Neural crest cell (in vitro differentiated cells): ENCODE measurements at places on chromosomes 1 and 21.
A peak's percentile ranks its signal among the peaks of the same experiment; 100 is the strongest.

- DNase-seq = no peak
Observed at GRCh38 chr21:34129901-34130715, 56.7 kb downstream of the MRPS6 start.

DNA sequence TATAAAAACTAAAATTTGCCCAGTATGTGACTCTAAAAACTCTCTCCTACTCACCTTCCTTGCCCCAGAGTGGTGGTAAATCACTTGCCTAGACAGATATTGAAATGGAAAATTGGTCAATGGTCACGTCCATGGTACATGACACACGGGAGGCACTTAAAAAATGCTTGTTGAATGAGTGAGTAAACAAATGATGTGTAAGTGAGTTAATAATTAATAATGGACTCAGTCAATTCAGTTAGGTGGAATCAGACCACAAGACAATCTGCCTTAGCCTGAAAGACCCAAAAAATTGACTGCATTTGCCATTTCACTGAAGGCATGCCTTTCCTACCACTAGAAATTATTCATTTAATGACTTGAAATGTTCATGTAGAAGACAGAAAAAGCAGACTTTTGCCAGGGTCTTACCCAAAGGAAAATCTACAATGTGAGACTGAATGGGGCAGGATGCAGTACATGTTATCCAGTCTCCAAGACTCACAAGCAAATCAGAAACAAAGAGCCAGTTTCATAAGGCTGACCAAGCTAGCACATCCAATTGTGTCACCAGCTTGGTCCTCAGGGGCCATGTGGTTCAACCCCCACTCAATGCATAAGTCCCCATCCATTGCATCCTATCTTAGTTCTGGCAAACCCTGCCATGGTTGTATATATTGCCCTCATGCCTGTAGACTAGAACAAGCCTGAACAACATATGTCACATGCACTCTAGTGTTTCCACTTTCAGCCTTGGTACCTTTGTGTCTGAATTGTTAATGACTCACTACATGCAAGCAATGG, 73.6 kb downstream of the TBX15 start:
- DNase-seq = no peak

GRCh38 chr1:23644555-23644866, 47.1 kb upstream of the RPL11 start:
- DNase-seq = no peak

- DNase-seq = no peak
Observed at GRCh38 chr1:209837671-209838070, 9.9 kb downstream of the UTP25 start.

DNA sequence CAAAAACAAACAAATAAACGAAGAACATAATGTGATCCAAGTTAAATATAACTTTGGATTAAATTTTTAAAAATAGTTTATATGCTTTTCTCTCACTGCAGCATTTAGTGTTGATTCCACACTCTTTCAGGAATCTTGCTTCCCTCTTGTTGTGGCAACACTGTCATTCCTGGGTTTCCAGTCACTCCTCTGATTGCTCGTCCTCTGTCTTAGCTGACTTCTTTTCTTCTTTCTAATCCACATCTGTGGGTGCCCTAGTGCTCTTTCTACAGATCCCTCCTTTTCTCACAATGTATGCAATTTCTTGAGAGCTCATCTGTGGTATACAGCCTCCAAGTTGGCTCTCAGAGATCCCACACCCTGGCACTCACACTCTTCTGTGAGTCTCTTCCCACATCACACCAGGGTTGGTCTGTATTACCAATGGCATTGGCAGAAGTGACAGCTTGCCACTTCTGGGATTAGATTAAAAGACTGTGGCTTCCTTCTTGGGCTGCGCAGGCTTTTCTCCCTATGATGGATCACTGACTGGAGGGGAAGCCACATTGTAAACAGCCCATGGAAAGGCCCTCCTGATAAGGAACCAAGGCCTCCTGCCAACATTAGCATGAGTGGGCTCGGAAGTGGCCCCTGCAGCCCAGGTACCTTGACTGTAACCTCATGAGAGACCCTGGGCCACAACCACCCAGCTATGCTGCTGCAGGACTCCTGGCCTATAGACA, 11.5 kb upstream of the MYOC start:
- DNase-seq = no peak

DNA sequence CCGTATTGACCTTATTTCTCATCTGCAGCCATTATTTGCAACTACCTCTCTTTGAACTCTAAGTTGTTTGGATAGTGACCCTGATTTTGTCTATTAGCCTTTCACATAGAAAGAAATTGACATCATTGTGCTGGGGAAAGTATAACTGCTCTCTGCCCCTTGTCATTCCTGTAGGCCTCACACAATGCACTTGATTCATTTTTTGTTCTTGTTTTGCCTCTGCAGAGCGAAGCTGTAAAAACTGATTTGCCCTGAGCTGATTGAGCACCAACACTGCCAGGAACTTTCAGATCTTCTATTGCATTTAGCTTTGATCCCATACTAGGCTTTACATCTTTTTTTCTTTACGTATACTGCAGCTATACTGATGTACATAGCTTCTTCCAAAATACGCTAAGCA, 167.2 kb upstream of the PTBP2 start:
- DNase-seq = no peak

DNA sequence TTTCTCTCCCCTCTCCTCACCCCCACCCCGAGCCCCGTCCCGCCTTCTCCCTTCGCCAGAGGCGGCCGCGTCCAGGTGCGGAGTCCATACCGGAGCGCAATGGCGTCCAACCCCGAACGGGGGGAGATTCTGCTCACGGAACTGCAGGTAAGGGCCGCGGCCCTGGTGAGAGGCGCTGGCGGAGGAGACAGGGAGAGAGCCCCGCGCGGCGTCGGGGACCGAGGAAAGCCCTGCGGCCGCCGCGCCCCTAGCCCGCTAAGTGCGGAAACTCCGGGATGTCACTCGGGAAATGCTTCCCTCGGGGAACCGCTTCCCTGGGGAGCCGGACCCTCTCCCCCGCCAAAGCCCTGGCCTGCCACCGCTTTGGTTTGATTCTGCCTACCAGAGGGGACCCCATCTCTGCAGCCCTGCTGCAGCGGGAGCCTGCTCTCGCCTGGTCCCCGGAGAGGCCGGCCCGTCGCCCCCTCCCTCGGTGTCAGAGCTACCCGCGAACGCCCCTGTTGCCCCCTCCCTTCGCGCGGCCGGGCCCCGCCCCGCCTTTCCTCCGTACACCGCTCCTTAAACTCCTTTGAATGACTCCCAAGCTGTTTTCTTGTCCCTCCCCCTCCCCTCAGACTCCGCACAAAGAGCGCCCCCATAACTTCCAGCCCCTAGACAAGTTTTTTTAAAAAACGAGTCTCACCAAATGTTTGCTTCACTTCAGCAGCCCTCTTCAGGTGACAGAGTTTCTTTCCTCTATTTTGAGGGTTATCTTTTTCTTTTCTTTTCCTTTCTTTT, 597 bp downstream of the PKN2 start:
- DNase-seq = peak; percentile 55
